HT-29 (cell line): ENCODE measurements at places on chromosomes 4 and X.
A peak's percentile ranks its signal among the peaks of the same experiment; 100 is the strongest.

DNA sequence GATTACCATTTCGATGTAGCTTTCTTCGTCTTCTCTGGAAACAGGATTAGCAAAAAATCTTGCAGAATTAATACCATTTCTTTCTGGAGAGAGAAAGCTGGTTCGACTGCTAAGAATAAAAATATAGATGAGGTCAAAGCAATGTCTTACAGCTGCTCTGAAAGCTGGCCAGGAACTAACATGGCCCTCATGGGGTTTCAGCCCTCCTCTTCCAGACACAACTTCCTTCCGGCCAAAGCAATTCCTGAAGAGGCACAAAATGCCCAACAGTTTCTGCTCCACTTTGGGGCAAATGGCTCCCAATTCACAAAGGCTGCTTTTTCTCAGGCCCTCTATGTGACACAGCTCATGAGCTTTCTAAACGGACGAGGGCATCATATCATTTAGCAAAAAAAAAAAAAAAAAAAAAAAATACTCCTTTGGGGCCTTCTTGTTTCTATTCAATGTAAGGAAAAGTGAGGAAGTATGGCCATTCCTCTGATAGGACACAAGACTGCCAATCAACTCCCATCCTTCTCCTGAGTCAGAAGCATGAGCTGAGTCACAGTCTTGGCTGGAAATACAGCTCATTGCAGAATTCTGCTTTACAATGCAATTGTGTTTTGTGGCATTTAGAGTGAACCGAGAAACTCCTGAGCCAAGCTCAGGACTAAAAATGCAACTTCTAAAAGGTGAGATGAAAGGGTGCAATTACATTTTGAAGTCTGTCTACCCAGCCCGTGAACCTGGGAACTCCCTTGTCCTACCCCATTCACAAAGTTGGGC, 42.7 kb upstream of the CTAG2 start:
- no peak for DNase-seq

DNA sequence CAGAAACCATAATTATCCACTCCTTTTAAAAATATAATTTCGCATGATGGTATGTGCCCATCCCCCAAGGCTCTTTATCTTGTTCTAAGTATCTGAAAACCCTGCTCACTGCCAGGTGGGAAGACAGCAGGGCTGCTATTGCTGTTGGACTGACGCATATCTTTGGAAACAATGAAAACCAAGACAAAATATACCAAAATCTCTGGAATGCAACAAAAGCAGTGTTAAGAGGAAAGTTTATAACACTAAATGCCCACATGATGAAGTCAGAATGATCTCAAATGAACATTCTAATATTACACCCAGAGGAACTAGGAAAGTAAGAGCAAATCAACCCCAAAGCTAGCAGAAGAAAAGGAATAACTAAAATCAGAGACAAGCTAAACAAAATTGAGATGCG, 162.0 kb downstream of the FAM47B start:
- DNase-seq: no peak

- peak; percentile 60 for DNase-seq
These were observed 10.9 kb upstream of the NALF2 start for GRCh38 chrX:69493193-69493592.

DNA sequence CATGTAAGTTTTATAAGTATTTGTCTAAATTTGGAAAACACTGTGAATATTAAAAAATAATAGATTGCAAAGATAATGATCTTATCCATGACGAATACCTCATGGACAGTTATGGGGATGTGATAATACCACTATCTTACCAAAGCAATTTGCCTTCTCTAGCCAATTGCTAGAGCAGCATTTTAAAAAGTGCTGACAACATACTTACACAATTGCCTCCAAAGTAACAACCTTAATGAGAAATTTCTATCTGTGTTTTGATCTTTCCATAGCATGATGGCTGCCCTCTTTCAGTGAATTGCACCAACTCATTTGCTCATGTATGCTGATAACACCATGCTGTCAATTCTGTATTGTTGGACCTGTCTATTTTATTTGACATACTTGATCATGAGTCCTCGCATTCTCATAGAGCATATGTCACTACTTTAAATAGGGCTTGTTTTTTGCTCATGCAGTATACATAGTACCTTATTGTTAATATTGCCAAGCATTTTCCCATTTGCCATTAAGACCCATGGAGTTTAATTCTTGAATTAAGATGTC, 87.2 kb downstream of the MMRN1 start:
- DNase-seq: no peak

- DNase-seq: no peak
These were observed 14.8 kb downstream of the SPINK2 start for GRCh38 chr4:56806666-56807065.

GRCh38 chrX:72430405-72430968, 124.8 kb upstream of the CITED1 start:
- no peak for DNase-seq

DNA sequence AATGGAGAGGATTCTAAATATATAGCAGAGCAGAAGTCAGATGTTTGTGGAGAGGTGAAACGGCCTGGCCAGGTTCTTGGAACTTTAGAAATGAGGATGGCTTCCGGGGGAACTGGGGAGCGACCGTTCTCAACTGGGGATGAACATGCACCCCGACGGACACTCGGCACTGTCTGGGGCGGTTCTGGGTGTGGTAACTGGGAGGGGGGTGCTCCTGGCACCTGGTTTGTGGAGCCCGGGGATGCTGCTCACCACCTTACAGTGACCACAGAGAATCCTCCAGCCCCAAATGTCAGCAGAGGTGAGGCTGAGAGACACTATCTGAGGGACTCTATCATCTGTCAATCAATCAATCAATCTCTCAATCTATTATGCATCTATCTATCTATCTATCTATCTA, 69.0 kb upstream of the PPP2R3B start:
- no peak for DNase-seq

DNA sequence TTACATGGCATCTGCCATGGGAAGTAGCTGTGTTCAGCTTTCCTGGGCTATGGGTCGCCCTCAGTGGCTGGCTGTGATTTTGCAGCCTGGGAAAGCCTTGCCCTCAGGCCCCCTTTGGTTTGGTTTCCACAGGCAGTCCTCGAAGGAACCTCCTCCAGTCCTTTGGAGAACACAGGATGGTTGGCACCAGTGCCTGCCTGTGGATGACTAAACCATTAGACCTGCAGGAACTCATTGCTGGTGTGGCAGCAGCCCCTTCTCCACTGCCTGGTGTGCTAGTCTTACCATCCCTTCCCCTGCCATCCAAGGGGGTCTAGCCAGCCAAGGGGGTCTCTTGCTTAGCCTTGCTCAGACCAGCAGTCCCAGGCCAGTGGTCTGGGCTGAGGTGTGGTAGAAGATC, 71.4 kb upstream of the PJA1 start:
- no peak for DNase-seq

- peak; percentile 54 for DNase-seq
These were observed 215.0 kb upstream of the GIMD1 start for GRCh38 chr4:106583567-106583966.

DNA sequence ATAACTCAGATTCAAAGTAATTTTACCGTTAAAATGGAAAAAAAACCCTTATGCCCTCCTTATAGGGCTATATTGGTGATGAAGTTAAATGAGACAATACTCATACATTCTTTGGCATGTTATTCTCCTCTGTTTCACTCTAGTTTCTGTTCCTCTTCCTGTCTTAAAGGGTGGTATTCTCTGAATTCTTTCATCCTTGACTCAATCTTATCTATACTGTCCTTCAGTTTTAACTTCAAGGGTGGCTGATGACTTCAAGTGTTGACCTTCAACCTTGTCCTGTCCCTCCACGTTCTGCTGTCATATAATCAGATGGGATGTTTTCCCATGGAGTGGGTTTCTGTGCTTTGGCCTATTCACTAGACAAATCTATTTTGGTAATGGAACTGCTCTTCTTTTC, 44.0 kb downstream of the ZNF518B start:
- no peak for DNase-seq

- no peak for DNase-seq
These were observed 85.4 kb downstream of the PHKA2 start for GRCh38 chrX:18898492-18898891.

DNA sequence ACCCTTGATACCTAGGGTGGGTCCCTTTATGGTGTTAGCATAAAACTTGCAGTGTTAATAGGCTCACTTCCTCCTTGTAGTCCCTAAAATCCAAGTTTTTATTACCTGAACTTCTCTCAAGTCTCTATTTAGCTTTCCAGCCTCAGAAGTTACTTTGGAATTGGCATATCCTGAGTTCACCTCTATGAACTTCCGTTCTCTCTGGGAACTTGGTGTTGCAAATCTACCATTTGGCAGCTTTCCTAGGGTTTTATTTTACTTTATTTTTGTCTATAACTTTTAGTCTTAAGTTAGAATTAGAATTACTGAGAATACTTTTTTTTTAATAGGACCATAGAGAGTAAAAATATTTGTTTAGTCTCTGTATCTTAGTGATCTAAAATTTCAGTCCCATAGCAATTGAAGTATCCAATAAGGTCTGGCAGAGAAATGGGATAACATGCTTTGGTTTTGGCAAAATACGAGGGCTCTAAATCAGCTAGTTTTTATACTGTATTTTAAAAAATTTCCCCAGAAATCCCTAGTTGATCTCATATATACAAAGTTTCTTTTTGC, 30.3 kb upstream of the NAF1 start:
- DNase-seq: no peak

DNA sequence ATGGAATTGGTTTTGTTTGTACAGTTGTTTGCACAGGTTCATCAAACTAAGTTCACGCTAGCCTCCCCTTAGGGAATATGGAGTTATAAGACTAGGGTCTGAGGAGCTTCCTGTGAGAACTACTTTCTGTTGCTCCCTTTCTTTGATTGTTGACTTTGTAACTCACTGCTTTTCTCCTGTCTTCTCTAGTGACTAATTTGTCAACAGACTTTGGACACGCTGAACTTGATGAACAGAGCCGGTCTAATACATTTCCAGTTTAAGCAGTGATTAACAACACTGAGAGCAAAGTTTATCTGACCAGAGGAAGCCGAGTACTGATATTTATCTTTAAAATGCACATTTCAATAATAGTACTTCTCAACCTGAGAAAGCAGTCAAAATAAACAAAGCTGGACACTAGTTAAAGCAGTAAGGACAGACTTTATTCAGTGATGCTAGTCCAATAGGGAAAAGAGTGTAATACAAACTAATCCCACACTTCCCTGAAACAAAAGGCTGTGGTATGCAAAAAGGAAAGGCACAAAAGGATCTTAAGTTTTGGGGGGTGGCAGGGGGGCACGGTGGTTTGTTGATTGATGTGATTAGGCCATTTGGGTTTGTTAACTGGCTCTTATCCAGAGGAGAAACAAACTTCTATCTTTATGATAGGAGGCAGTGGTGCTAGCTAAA, 2.7 kb upstream of the NUDT9 start:
- peak; percentile 48 for DNase-seq

DNA sequence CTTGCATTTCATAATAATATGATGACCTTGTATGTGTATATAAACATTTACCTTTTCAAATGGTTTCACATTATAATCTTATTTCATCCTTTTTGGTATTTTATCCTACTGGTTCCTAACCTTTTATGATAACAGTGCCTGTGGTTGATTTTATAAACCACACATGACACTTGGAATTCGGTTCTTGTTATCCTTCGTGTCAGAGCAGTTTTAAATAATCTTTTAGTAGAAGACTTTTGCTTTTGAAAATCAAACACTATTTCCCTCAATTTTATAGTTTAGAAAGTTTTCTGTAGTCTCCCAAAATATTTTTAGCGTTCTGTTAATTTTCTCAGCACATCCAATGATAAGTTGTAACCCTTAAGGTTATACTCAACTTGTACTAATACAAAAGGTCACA, 676.8 kb downstream of the RAPGEF2 start:
- DNase-seq: no peak

DNA sequence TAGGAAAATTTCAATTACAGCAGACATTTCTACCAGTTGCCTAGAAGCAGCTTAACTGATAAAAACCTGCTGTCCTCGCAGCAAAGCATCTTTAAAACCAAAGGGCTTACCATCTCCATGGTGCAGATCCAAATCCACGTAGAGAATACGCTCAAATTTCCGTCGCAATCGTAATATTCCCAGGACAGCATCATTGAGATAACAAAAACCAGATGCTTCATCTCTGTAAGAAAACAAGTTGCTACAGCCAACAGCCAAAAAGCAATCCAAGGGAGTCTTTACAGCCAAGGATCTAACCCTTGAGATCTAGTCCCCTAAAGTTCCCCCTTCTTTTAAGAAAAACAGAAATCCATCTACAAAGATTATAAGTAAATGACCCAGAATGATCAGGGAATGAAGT, 77.6 kb downstream of the HDAC8 start:
- no peak for DNase-seq

DNA sequence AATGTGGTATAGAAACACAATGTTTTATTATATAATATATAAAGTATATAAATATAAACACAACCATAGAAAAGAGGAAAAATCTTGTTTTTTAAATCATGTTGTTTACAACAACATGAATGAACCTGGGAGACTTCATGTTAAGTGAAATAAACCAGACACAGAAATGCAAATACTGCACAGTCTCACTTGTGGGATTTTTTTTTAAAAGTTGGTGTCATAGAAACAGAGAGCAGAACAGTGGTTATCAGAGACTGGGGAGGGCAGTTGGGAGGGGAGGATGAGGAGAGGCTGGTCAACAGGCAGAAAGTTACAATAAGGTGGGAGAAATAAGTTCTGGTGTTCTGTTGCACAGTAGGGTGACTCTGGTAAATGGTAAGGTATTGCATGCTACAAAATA, 57.1 kb downstream of the FREM3 start:
- DNase-seq: no peak

DNA sequence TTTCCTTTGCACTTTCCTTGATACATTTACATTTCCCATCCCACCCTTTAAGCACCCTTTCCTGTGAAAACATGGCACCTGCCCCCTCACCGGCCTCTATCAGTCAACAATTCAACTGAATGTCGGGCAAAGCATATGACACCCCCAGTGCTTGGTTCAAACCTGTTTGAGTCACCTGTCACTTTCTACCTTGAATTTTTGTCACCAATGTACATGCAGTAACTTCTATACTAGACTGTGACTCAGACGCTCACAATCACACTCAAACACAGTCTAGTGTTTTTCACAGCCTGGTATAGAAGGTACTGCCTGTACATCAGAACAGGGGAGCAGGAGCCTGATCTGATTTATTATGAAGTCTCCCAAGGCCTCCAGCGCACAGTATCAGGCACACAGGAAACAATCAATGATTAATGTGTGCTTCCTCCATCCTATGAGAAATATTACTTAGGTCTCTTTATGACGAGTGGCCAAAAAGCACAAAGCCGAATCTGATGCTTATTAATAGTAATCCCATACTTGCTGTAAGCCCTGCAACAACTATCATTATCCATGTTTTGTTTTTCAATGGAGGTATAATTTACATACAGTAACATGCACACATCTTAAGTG, 49.2 kb upstream of the FAM9C start:
- DNase-seq: no peak

DNA sequence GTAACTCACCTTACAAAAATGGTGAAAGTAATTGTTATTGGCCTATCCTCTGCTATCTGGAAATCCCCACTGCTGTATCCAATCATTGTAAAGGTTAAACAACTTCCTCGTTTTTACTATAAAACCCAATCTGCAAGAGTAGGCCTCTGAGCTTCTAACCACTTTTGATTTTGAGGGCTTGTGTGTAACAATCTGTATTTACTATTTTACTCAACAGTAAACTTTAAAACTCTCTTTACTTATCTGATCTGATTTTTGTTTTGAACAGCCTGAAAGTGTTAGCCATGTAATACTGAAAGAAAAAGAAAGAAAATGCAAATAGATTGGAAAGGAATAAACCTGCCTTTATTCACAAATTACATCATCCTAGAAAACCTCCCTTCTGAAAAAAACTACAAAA, 63.1 kb downstream of the SLC10A7 start:
- DNase-seq: no peak
